ENCODE measurements at places on chromosomes 3 and 15. TPM values are rescaled to one million over a fixed set of nuclear protein-coding genes. Genes with fewer than 3 reads are reported as not detected.

The TRAIP gene
- 27.8 TPM for total RNA-seq

The ADCY5 gene
- not detected for total RNA-seq

The MYRIP gene
- total RNA-seq: not detected

The HIGD2B gene
- not detected for total RNA-seq

The MUSTN1 gene
- total RNA-seq: 0.66 TPM

The IL17RD gene
- total RNA-seq: 3.7 TPM

The VWA5B2 gene
- total RNA-seq: 1.4 TPM

The SNTN gene
- not detected for total RNA-seq

The ABCF3 gene
- total RNA-seq: 84.7 TPM

The CCR5 gene
- total RNA-seq: not detected

The ROBO1 gene
- 35.5 TPM for total RNA-seq

The SLC9C1 gene
- not detected for total RNA-seq

The FGF7 gene
- total RNA-seq: not detected

DNA sequence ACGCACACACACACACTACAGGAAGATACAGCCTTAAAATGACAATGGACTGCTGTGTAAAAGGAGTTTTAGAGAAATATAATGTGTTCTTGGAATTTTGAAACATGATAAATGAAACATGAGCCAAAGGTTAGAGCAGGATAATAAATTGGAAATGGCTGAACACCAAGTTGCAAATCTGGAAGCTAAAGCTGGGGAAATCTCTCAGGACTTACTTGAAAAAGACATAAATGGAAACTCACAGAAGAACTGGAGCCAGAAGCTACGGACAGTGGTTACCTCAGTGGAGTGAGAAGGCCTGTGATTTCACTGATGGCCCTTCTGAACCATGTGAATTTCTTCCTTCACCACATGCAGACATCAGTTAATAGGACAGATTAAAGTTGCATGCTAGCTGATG lies 37.3 kb upstream of the ATP10A start:
- no peak for DNase-seq

DNA sequence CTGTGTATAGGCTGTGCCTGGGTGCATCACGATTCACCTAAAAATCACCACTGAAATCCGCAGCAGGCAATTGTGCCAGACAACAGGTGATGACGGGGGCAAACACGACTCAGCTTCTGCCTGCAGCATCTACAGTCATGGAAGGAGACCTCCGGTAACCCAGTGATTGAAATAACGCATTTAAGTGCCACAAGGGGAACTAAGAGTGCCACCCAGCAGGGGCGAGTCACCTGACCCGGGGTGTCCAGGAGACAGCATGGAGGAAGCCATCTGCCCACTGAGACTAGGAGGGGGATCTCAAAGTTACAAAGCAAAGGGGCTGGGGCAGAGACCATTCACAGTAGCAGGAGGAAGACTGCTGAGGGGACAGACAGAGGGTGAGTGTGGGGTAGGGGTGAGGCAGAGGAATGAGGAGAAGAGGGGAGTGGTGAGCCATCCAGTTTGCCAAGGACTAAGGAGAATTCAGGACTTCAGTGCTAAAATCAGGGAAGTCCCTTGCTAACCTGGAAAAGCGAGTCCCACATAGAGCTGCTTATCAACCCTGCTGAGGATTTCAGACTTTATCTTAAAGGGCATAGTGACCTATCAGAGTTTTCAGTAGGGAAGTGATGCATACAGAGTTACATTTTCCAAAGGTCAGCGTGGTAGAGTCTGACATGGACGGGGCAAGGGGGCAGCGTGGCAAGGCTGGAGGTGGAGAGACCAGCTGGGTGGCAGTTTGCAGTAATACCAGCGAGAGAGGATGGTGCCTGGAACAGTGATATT lies 256.7 kb upstream of the HES1 start:
- DNase-seq: no peak

- no peak for DNase-seq
These were observed 3.4 kb downstream of the LRIG1 start for GRCh38 chr3:66497288-66497984.

DNA sequence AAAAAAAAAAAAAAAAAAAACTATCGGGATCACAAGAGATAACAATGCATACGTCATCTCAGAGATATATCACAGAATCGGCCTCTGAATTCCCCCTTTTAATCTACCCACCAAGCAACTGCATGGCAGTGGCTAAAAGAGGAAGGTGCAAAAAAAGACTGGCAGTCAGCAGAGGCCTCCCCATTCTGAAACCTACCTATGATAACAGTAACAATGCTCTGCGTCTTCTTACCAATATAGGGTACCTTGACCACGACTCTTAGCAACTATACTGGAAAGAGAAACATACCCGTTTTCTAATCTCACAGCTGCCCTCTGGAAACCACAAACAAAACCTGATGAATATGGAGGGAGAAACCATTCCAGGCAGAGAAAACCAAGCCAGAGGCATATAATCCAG lies 106.9 kb downstream of the ULK4 start:
- no peak for DNase-seq

DNA sequence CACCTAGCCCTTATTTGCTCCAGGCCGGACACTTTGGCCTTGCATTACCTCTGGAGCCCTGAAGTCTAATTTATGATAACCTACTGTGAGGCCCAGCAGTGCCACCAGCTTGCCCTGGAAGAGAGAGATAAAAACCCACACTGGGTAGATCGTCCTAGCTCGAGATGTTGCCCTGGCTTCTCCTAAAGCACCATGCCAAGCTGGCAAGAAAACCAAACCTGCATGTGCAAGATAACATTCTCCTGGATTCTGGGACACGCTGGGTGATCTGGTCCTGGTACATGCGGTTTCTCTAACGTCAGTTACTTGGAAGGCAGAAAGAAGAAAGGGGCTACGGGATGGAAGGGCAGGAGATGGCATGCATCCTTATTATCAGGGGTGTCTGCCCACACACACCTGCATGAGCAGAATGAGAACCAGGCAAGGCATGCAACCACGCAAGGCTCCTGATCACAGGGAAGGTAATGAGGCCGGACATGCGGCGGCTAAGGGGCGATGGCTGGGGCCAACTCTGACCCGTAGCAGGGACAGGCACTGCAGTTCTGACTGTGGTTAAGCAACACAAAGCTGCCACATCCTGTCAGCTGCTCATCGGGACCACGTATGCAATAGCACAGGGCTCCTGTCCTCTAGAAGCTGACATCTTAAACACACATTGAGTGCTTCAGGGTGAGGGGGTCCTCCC lies 73.0 kb downstream of the OXNAD1 start:
- DNase-seq: no peak

GRCh38 chr3:17686613-17687012 lies 55.8 kb downstream of the TBC1D5 start:
- peak; percentile 46 for DNase-seq

- peak; percentile 39 for DNase-seq
These were observed 144.2 kb upstream of the ABHD17C start for GRCh38 chr15:80550908-80551260.

DNA sequence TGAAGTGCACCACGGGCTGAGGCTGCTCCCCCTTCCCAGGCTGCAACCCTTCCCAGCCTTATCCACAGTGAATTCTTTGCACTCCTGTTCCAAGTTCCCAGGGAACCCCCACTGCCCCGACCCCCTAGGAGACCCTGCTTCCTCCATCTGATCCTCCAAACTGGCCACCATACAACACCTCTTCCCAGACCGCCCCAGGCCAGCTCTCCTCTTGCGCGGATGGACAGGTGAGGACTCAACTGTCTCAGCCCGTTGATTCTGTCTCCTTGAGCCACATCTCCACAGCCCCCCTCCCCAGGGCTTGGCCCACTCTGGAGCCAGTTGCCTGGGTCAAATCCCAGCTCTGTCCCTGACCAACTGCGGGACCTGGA lies 21.7 kb downstream of the GRIP2 start:
- no peak for DNase-seq

DNA sequence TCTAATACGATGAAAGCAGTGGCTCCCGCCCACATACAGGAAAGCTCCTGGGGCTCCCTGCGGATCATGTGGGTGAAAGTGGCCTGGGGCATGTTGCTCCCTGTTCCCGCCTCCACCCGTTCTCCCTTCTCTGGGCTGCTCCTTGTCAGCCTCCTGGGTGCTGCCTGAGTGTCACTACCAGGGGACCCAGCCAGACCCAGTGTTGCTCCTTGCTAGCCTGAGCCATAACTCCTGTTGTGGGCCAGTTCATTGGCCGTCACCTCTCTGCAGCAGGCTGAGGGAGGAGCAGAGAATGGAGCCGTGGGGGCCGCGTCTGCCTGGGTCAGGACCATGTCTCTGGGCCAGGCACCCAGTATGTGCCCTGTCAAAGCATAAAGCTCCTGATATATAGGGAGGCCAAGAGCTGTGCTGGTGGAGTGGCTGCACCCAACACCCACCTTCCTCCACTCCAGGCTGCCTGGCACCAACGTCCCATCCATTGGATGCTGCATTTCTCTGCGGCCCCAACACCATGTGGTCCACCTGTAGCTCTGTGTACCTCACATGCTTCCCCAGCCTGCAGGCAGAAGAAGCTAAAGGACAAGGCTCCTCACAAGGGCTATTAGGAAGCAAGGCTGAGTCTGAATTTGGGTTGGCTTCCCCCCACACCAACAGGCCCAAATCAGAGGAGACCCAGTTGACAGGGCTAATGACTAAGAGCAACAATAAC lies 40.5 kb downstream of the KLF13 start:
- DNase-seq: no peak

GRCh38 chr15:38088971-38089370 lies 154.5 kb downstream of the TMCO5A start:
- DNase-seq: no peak

DNA sequence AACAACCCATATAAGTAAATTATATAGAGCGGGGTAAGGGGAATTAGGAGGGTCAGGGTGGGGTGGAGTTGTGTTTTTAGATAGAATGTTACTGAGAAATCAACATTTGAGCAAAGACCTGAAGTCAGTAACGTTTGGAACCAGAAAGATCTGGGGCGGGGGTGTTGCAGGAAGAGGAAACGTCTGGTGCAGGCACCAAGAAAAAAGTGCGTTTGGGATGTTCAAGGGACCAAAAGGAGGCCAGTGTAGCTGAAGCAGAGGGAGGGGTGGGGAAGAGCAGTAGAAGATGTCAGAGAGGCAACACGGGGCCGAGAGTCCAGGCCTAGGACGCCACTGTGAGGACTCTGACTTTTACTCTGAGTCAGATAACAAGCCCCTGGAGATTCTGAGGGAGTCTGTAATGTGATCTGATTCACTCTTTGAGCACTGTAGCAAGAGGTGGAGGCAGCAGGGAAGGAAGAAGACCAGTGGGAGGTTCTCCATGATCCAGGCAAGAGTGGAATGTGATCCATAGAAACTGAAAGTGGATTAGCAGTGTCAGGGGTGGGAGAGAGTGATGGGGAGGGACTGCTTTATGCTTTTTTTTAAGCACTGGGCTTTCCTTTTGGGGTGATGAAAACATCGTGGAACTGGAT lies 179.3 kb upstream of the CHRM5 start:
- DNase-seq: no peak

DNA sequence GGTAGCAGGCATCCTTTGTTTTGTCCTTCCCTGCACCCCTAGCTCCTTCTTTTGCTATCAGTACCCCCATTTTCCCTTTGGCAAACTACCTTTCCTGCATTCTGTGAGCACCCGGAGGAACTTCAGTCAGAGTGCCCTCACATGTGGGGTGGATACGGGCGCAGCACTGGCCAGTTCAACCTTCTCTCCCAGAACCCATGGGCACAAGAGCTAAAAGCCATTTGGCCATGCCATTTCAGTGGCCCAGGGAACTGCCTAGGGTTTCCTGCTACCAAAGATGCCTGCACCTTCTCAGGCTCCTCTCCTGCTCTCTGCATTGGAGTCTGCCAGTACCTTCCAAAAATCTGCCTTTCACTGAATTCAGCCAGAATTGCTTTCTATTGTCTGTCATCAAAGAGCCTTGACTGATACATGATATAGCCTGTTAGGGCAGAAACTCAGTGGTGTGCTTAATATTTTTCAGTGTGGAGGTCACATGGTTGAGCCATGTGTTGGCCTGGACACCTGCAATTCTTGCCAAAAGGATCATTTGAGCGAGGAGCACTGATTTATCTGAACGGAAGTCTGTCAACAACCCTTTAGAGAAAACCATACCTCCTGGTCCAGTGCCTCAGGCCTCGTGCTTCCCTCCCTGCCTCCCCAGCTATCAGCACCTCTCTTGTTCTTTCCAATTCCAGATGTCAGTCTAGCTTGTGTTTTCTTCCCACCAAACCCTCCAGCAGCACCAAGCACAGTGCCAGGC lies 27.0 kb upstream of the HHATL start:
- DNase-seq: no peak

DNA sequence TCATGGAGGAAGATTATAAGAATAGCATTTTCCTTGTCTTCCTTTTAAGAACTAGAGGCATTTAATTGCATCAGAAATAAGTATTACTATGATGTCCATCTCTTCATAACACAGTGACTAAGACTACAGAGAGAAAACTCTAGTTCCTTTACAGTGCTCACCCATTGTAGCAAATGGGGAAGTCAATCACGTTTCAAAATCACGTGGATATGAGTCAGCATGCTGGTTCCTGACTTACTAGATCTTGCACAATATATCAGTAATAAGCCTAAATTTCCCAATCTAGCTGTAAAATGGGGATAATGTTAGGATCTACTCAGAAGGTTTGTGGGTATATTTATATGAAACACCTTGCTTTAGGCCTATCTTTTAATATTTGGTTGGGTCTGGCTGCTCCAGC lies 254.8 kb upstream of the EOMES start:
- peak; percentile 66 for DNase-seq

DNA sequence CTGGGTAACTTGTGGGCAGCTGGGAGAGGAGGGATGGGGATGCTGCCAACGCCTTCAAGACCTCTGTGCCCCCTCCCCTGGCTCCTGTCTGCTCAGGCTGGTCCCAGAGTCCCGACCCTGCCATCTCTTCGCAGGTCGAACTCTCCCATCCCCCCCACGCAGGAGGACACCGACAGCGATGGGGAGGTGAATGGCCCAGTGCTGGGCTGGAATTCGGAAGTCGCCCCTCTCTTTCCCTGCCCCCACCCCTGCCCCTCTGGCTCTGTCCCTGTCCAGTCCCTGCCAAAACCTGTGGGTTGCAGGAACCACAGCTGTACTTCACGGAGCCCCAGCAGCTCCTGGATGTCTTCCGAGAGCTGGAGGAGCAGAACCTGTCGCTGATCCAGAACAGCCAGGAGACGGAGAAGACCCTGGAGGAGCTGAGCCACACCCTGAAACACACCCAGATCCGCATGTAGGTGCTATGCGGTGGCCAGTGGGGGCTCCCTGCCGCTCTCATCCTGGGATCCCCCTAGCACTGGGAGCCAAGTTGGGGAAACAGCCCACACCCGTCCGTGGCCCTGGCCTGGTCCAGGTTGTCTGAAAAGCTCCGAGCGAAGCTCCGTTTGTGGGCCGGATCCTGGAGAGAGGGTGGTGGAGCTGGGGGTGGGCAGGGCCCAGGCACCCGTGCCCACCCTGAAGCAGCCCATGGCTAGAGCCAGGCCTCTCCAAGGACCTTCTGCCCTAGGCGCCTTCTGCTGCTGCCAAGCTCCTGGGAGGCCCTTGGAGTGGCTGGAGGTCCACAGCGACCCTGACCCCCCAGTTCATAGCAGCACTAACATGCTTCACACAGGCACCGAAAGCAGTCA lies 28.7 kb downstream of the CFAP100 start:
- DNase-seq: no peak

- DNase-seq: peak; percentile 92
These were observed 19.3 kb upstream of the SLC4A7 start for GRCh38 chr3:27503526-27503925.

- DNase-seq: no peak
These were observed 941.7 kb downstream of the TUSC7 start for GRCh38 chr3:117651246-117651645.

GRCh38 chr3:184659797-184660301 lies 52.0 kb downstream of the MAGEF1 start:
- DNase-seq: no peak

GRCh38 chr15:67165254-67166253 lies 88.9 kb downstream of the AAGAB start:
- DNase-seq: no peak
